ENCODE measurements at places on chromosomes 3 and 15.

GRCh38 chr3:29721789-29722188 lies 440.9 kb downstream of the RBMS3 start:
- DNase-seq: no peak

DNA sequence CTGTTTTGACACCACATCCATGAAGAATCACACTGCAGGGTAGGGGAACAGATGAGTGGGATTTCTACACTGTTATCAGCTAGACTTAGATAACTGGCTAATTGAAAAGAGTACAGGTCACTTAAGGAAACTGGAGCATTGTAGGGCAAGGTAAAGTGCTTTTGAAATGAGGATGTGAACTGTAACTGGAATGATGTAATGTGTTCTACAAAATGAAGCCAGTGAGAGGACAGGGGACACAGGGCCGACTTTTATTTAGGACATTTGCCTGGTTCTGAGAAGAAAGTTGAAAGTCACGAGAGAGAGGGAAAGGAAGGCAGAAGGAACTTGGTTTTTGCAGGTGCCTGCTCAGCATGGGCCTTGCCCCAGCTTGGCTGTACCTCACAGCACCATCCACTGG lies 50.5 kb downstream of the IGF1R start:
- DNase-seq: no peak

DNA sequence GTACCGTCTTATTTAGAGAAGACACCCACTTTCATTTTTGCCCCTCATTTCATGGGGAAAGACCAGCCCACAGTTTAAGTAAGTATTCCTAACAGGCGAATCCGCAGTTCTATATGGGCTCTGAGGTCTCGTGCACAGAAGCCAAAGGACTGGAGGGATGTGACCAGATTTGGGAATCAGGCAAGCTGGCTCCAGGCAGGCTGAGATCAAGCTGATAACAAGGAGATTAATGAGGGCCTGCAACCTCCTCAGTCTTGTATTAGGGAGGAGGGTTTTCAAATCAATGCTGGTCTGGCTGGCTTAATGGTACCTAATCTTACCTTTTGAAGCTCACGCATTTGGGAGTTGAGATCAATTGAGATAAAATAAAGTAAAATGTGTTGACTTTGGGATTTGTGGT lies 15.3 kb downstream of the ST8SIA2 start:
- no peak for DNase-seq

- no peak for DNase-seq
Observed at GRCh38 chr3:115808244-115808643, 184.9 kb downstream of the GAP43 start.

- no peak for DNase-seq
Observed at GRCh38 chr15:73925848-73926218, 429 bp upstream of the LOXL1 start.

DNA sequence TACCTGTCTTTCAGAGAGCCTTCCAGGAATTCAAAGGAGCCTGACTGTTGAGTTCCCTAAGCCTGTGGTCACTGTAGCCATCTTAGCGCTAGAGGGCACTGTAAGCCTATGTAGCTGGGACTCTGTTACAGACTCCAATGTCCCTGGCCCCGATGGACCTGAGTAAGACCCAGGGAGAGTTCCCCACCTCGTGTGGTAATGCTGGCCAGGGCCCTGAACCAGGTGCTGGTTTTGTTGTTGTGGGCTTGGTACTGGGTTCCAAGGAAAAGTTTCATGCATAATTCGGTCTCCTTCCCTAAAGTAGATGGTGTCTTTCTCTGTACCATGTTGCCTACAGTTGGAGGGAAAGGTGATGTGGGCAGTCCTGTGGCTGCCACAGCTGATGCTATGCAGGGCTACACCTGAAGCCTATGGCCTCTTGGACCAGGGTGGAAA lies 32.4 kb downstream of the CDAN1 start:
- DNase-seq: peak; percentile 68

- DNase-seq: no peak
Observed at GRCh38 chr3:126398423-126399350, 4.0 kb downstream of the CFAP100 start.

DNA sequence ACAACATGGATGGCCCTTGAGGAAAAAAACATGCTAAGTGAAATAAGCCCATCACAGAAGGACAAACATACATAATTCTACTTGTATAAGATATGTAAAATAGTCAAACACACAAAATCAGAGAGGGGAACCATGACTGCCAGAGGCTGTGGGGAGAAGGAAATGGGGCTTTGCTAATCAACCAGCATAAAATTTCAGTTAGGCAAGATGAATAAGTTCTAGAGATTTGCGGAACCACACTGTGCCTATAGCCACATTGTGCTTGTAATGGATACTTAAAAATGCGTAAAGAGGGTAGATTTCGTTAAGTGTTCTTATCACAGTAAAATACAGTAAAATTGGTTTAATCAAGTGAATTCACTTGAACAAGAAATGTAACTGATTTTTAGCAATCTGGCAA lies 33.7 kb upstream of the SPTBN5 start:
- no peak for DNase-seq

GRCh38 chr3:115022199-115022598 lies 124.9 kb downstream of the ZBTB20 start:
- no peak for DNase-seq

DNA sequence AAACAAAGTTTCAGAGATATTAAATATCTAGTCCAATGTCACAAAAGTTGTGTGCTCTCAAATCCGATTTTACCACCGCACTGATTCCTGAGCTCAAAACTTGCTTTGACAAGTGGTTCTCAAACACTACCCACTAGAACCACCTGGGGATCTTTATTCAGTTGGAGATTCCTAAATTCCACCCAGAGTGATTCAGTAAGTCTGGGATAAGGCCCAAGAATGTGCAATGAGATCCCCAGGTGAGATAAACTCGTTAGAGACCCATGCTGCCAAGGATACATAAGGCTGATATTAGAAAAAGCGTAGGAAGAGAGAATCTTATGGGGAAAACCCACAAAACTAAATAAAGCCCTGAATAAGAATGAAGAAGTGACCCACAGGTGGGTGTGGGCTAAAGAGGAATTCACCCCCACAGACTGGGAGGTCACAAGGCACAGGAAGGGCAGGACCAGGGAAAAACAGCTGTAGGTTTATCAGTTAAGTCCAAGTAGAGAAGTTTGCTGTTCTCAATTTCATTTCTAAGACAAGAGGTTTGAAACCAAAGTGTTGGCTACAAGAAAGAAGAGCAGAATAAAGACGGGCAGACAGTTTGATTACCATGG lies 11.5 kb upstream of the RPS17 start:
- DNase-seq: no peak

- no peak for DNase-seq
Observed at GRCh38 chr15:65405791-65406423, 16.8 kb downstream of the IGDCC4 start.

DNA sequence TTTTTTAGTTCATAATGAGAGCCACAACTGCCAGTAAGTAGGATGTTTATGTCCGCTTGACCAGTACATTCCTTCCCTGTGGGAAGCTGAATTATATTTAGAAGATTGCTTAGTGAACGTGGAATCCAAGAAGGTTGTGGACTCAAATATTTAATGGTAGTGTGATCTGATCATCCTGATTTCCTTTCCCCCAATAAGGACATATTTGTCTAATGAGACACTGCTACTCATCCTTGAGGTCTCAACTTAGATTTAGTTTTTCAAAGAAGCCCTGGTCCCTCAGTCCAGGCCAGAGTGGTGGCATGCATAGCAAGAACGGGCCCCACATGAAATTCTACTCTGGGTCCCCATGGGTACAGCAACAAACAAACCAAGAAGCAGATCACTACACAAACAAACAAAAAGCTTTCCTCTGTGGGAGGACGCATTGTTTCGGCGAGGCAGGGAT lies 60.8 kb downstream of the USP13 start:
- DNase-seq: no peak
